Stimulated activated CD4-positive, alpha-beta T cell treated with anti-CD3 and anti-CD28 coated beads, TNF-alpha, amount 100 ng/mL, for 1 hour (primary cell): ENCODE measurements at places on chromosomes 5 and 9.

DNA sequence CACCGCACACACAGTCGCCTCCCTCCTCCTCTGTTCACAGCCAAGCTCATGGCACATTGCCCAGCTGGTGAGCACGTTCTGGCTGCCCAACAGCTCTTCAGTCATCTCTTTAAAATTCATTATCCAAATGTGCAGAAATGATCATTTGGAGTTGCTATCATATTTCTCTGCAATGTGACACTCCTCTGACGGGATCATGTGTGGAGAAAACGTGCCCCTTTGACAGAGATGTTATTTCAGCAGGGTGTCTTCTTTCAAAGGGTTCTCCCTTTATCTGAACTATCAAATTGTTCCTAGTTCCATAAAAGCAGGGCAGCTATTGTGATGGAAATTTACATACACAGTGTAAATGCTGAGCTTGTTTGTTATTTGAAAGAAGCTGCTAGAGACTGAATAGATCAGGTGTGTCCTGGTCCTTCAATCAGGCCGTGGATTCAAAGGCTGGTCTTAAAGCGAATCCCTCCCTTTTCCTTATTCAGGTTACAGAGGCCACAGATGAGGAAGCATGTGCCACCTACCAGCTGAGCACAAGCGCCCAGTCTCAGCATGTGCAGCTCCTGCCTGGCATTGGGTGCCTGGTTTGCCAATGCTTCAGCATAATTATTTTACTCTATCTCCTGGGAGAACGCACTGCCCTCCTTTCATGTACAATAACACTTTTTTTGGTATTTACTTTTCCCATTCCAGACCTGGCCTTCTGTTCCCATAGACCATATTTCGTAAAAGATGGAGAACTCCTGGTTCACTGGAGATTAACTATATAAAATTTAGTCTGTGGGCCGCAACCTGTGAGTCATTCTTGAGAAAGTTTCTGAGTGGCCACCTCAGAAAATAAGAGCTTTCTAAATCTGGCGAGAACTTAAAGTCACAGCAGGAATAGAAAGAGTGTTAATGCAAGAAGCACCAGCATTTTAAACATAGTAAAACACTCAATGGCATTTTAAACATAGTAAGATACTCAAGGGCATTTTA is 433.7 kb downstream of the ENC1 start:
- no peak for DNase-seq

- DNase-seq, result no peak
Measured at GRCh38 chr5:127409921-127410675, 107.3 kb upstream of the PRRC1 start.

DNA sequence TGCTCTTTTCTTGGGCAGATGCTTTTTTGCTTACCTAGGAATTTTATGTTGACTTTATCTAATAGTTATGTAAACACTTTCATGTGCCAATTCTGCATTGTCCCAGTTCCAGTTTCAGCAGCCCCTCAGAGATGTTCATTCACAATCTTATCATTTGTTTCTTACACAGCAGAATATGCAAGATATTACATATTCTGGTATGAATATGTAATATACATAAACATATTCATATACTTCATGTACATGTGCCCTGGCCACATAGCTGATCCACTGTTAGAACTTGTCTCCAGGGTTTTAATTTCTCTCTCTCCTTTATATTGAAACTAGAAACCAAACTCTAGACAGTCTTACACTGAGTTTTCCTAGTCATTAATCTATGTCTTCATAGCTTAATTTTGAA is 90.2 kb upstream of the PARP8 start:
- no peak for DNase-seq

DNA sequence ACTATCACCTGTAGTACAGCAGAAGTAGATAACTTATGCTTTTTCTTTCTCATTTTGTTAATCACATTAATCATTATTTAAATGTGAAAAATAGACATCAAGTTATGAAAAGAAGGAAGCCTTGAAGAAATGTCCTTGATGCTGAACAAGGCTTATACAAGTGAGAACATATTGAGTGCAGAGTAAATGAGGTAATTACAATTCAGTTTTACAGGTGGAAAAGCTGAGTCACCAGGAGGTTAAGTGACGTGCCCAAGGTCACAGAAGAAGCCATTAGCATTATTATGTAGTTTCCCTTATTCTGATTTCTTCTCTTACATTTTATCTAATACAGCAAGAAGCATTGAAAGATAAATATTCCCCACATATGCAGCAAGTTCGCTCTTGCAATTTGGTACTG is 998.5 kb upstream of the CDH6 start:
- DNase-seq, result no peak

DNA sequence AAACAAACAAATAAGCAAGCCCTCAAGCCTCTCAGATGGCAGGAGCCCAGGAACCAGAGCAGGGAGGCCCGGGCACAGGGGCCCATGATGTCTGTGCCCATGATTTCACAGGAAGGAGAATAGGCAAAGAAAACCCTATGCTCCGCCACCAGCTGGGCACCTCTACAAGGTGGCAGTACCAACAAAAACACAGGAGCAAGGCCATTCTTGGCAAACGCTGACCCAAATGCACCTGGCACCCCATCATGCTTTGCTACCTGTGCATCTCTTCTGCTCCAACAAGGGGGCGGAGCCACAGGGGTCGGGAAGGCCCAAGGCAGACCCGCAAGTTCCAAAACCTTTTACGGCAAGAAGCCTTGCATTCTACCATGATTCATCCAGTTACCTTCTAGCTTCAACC is 3.1 kb downstream of the BRD3 start:
- DNase-seq, result no peak
